Activated T-helper 1 cell treated with anti-CD3 and anti-CD28 coated beads, Interleukin-12 subunit alpha, Interleukin-12 subunit beta, Interleukin-2, Interleukin-4 antibody, amounts not matched to agents 30 ng/mL and 10 ng/mL and 1 ng/mL, durations not matched to agents 14 hours and 24 hours and 36 hours (primary cell): ENCODE measurements at places on chromosomes 7 and 10. TPM values are rescaled to one million over a fixed set of nuclear protein-coding genes. Genes with fewer than 3 reads are reported as not detected.
A peak's percentile ranks its signal among the peaks of the same experiment; 100 is the strongest.

RNLS gene
- total RNA-seq: 2.0 and 2.5 TPM in 2 replicates

UPK3BL2 gene
- 13.4 and 15.7 TPM in 2 replicates for total RNA-seq

PON1 gene
- not detected in 2 replicates for total RNA-seq

TCAF2 gene
- total RNA-seq: 22.9 and 23.5 TPM in 2 replicates

PCBD1 gene
- total RNA-seq: 49.3 and 49.5 TPM in 2 replicates

ZNRF2 gene
- 8.4 and 9.3 TPM in 2 replicates for total RNA-seq

DNA sequence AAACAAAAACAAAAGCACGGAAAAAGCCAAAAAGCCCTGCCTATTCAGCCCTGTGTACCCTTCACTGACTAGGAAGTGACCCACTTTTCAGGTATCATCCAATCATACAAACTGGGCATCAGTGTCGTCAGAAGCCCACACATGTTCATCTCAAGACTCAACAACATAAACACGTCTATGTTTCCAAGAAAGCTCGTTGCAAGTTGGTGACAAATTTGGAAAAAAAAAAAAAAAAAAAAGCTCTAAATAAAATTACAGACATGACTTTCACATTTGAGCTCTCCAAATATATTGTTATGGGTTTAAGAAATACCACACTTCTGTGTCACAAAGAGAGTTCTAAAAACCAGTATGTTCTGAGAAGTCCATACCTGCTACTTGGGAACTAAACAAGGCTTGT, 204.7 kb upstream of the KLF14 start:
- H3K4me3 ChIP-seq: peak overlapping the region; percentile 11
- H3K36me3 ChIP-seq: peaks cover 65% of the 10 kb centered on the region
- DNase-seq: no peak
- peaks cover 83% of the 10 kb centered on the region for H3K4me1 ChIP-seq
- H3K27me3 ChIP-seq: no peaks in the 10 kb centered on the region

DNA sequence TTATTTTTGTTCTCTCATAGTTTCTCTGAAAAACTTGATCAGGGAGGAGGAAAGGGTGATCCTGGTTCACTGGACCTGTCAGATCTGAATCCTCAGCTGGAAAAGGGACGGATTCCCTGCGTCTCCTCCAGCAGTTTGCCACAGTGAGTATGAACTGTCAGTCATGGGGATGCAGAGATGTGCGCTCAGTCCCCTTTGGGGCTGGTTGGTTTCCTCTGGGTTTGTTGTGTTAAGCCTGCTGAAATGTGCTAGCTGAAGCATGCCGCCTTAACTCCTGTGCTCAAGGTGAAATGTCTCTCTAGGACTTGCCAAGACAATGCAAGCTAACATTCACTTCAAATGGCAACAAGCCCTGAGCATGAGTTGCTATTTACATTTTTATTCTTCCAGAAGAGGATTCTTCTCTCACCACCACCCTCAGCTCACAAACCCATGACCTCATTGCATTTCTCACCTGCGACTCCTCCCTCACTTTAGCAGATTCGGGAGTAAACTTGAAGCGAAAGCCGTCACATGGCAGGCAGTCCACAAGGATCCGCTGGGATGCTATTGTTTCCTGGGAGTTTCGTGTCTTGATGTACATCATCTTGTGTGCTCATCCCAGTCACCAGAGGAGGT, 192.9 kb upstream of the FZD8 start:
- no peak for DNase-seq
- H3K36me3 ChIP-seq: no peaks in the 10 kb centered on the region
- no peaks in the 10 kb centered on the region for H3K27me3 ChIP-seq

DNA sequence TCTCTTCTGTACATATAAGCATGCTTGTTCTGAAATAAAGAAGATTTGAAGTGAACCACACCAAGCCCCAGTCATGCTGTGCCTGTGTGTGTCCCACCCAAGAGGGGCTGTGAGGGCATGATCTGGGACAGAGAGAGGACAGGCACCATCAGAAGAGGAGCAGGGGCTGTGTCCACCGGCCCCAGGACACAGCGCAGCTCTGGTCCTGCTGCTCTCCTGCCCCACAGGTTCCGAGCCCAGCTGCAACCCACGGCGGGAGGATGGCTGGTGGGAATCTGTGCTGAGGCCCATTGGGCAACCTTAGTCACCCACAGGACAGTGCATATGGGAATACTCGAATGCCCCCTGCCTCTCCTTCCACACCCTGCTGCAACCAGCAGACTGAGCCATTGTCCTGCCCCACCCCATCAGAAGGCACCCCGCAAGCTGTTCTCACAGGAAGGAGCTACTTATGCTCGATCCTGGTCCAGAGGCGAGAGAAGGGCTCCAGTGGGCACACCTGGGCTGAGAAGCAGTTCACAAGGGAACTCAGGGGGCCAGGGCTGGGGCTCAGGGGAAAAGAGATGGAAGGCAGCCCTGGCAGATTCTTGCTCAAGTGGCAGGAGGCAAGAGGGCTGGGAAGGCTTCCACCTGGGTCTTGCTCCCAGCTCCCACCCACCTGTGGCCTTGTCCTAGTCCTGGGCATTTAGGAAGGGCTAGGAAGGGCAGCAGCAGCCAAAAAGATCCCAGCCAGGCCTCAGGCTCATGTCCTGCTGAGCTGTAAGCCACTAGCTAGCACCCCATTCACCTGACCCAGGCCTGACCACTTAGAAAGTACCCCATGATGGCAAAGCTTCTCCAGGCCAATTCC, 31.9 kb downstream of the LDB3 start:
- no peaks in the 10 kb centered on the region for H3K4me1 ChIP-seq
- H3K27ac ChIP-seq: no peak overlapping the region
- no peak overlapping the region for H3K4me3 ChIP-seq
- peaks cover 10% of the 10 kb centered on the region for H3K27me3 ChIP-seq
- no peak for DNase-seq

DNA sequence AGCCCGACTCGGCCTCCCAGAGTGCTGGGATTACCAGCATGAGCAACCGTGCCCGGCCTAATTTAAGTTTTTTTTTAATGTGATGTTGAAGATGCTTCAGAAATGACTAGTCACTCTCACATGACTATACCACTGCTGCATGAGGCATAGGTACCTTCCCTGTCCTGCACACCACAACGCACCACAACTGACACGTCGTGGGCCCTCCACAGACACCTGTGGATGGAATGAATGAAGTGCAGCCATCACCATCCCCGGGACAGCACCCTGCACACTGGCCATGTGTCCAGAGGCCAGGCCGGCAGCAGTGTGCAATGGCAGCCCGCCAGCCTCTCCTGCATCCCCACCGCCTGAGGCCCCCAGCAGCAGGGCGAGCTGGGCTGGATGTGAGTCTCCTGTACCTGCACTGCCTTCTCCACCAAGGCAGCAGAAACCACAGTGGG, 55.1 kb downstream of the VOPP1 start:
- peak overlapping the region; percentile 19 for H3K4me3 ChIP-seq
- H3K27ac ChIP-seq: peak overlapping the region; percentile 70
- no peaks in the 10 kb centered on the region for H3K27me3 ChIP-seq
- DNase-seq: peak; percentile 41
- peaks cover 57% of the 10 kb centered on the region for H3K36me3 ChIP-seq

GRCh38 chr10:117899181-117899683, 147.5 kb downstream of the RAB11FIP2 start:
- no peak overlapping the region for H3K27ac ChIP-seq
- H3K4me1 ChIP-seq: no peaks in the 10 kb centered on the region

DNA sequence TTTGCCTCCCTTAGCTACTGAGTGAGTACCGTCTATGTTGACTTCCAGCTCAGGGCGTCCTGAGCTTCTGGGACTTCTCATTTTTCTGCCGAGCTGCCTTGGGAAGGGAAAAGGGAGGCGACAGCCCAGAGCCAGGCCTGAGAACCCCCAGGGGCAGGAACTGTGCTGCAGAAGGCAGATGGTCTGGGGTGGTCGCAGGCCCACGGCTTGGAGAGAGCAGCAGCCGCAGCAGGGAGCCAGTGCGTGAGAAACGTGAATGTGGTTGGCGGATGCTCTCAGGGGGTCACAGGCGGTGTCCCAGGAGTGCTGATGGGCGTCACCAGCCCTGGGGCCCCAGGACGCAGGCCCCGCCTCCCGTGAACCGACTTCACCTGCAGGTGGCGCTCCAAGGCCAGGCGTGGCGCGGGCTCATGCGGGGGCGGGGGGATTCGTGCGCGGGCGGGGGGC, 9.2 kb upstream of the PWWP2B start:
- H3K4me3 ChIP-seq: peak overlapping the region; percentile 47
- H3K27ac ChIP-seq: peak overlapping the region; percentile 92
- DNase-seq: peak; percentile 63
- peaks cover 3% of the 10 kb centered on the region for H3K36me3 ChIP-seq

DNA sequence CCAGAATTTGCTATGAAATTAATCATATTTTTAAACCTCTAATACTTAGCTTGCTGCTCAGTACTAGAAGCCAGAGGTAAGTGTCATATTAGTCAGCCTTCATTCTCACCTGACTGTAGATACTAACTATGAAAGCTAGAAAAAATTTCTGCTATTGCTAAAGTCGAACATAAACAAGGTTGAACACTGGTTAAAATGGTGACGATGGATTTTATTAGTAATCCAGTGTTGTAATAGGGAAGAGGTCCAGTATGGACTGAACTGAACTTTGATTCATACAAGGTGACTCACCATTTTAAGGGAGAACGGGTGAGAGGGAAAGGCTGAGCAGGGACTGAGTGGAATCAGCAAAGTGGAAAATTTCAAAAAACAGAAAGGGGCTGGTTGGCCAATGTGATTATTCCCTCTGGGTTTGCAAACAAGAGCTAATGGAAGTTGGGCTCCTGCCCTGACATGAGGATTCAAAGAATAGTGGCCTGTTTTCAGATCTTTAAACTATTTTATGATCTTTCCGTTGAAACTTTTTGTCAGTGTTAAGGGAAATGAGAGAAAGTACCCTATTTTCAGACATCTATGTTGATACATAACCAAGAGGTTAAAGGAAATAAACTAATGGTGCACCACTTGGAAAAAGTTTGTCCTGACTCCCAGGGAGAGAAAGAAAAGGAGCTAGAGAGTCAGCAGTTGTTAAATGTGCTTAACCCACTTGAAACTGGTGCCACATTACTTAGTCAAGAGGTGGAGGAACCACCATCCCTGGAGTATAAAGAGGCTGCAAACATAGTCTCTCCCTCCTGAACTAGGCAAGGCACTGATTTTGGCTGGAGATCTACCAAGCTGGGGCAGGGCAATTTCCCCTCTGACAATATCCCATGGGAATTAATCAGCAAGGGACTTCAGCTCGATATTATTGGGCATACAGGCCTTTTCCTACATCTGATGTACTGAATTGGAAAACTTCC, 15.3 kb upstream of the AKR1C1 start:
- no peak overlapping the region for H3K27ac ChIP-seq
- no peaks in the 10 kb centered on the region for H3K27me3 ChIP-seq
- no peak overlapping the region for H3K4me3 ChIP-seq
- H3K4me1 ChIP-seq: no peaks in the 10 kb centered on the region

GRCh38 chr10:97003151-97003803, 171.2 kb downstream of the LCOR start:
- DNase-seq: no peak
- H3K4me3 ChIP-seq: no peak overlapping the region
- H3K27me3 ChIP-seq: peaks cover 4% of the 10 kb centered on the region
- no peak overlapping the region for H3K27ac ChIP-seq
- H3K4me1 ChIP-seq: no peaks in the 10 kb centered on the region

DNA sequence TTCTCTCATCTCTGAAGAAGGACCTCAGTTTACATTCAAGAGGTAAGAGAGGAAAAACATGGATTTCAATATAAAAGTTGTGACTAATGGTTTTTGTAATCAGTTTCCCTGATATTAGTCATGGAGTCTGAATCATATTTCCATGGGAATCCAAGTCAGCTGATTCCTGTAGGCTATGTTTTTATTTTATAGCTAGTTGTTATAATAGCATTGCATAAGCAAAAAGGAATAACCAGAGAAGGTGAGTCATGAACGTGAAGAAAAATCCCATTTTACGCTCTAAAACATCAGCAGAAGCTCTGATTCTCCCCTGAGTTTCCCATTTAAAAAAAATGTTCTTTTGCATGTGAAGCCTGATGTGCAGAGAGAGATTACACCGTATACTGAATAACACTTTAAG, 299.3 kb downstream of the SFMBT2 start:
- no peak overlapping the region for H3K27ac ChIP-seq
- no peak overlapping the region for H3K4me3 ChIP-seq
- peaks cover 12% of the 10 kb centered on the region for H3K4me1 ChIP-seq
- peaks cover 7% of the 10 kb centered on the region for H3K27me3 ChIP-seq

GRCh38 chr7:26156451-26157420, 4.7 kb downstream of the NFE2L3 start:
- H3K4me1 ChIP-seq: peaks cover 86% of the 10 kb centered on the region

DNA sequence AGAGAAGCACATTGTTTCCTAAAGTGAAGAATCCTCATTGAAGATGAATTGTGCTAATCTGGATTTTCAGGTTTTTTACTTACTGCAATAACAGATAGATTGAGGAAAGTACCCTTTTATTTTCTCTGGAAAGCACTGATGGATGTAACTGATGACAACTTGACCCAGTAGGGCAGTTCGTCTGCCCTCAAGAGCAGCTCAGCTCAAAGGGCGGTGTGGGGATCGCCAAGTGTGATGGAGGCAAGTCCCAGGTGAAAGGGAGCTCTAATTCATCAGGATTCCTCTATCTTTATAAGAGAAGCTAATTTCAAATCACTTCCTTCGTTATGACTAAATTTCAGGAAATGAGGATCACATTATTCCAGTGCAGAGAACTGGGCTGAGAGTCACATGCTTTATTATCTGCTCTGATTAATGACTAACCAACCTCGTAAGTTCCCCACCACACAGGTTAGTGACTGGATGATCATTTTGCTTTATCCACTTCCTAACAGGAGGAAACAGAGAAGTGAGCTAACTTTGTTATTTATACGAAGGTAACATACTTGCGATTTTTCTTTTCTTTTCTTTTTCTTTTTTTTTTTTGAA, 98.8 kb downstream of the PFKFB3 start:
- peaks cover 10% of the 10 kb centered on the region for H3K36me3 ChIP-seq
- no peak overlapping the region for H3K27ac ChIP-seq
- no peak overlapping the region for H3K4me3 ChIP-seq
- H3K4me1 ChIP-seq: peaks cover 48% of the 10 kb centered on the region
- no peak for DNase-seq
- H3K27me3 ChIP-seq: no peaks in the 10 kb centered on the region

DNA sequence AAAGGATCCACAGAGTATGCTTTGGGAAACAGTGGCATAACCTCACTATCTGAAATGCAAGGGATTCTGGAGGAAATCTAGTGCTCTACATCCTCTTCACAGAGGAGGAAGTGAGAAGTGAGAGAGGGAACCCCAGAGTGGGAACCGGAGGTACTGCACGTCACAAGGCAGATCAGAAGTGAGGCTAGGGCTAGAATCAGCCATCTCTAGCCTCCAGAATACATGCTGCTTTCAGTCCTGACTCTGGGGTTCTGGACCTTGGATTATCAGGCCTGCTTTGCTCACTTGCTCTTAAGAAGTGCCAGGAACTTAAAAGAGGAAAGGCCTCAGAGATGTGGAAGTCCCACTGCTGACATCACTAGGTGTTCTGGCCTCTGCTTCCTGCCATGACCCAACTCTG, 25.7 kb downstream of the ZNF503 start:
- H3K27ac ChIP-seq: no peak overlapping the region
- no peaks in the 10 kb centered on the region for H3K4me1 ChIP-seq
- DNase-seq: no peak
- no peaks in the 10 kb centered on the region for H3K27me3 ChIP-seq
- H3K4me3 ChIP-seq: no peak overlapping the region
